ENCODE measurements at places on chromosomes 13 and 19.

GRCh38 chr13:110055089-110055488 is 251.9 kb downstream of the COL4A1 start:
- DNase-seq = no peak

- DNase-seq = no peak
These were observed at the start of gene ELSPBP1 for GRCh38 chr19:47994209-47994802. Gene ELSPBP1, plus strand, starts transcription at chr19:47994632. Its CDS starts 14,036 bp downstream, at chr19:48008668.

- no peak for DNase-seq
These were observed 28.5 kb downstream of the MYCBP2 start for GRCh38 chr13:77298426-77298825.

GRCh38 chr13:50033725-50034124 is 18.5 kb downstream of the KCNRG start:
- peak; percentile 35 for DNase-seq

DNA sequence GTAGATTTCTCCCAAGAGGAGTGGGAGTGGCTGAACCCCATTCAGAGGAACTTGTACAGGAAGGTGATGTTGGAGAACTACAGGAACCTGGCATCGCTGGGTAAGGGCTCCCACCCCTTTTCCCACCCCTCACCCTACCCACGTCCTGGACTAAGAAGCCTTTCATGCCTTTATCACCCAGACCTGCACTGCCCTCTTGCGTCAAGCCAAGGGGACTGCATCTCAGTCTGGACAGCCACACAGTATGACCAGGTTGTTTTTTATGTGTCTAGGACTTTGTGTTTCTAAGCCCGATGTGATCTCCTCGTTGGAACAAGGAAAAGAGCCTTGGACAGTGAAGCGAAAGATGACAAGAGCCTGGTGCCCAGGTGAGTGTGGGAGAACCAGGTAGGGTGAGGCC is 8.8 kb downstream of the ZFP28 start:
- DNase-seq = no peak

GRCh38 chr13:41701676-41702075 is 244.3 kb downstream of the RGCC start:
- no peak for DNase-seq

DNA sequence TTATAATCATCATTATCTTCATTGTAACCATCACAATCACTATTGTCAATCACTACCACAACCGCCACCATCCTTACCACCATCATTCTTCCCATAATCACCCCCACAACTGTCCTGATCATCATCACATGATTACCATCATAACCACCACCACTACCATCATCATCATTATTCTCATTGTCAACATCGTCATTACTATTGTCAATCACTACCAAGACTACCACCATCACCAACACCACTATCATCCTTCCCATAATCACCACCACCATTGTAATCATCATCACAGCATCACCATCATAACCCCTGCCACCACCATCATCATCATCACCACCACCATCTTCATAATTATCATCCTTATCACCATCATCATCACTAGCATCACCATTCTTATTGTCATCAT is 55.2 kb downstream of the MBD3L1 start:
- no peak for DNase-seq

DNA sequence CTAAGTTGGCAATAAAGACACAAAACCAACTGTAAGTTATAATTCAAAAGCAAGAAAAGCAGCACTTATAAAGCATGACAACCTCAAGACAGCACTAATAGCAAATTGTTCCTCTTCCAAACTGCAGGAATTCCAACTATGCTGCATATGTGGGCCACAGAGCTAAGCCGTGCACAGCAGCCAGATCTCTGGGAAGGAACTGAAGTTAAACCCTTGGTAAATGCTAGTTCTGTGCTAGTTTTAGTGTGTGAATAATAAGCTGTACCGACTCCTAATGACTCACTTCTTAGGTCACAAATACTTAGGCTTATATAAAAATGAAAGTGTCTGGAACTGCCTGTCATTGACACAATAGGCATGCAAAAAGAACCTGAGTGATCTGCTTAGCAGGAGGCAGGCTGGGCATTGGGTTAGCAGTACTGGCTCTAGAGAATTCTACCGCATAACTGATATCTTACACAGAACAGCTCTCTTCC is 21.2 kb upstream of the GTF3A start:
- peak; percentile 65 for DNase-seq

- DNase-seq = no peak
These were observed 304.4 kb downstream of the DCLK1 start for GRCh38 chr13:35826626-35827254.

GRCh38 chr13:34216256-34216655 is 398.3 kb downstream of the RFC3 start:
- no peak for DNase-seq

DNA sequence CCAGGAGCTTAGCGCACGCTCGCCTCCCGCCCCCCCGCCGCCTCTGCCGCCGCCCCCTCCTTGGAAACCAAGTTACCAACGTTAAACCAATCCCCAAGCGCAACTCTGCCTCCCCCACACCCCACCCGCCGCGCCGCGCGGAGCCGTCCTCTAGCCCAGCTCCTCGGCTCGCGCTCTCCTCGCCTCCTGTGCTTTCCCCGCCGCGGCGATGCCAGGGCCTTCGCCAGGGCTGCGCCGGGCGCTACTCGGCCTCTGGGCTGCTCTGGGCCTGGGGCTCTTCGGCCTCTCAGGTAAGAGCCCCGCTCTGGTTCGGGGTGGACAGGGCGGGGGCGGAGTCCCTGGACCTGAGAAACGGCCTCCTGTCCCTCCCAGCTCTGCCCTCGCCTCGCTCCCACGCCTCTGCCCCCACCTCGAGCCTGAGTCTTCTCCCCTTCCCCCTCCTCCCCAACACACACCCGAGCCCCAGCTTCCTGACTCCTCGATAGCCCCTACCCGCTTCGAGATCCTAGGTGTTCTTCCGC is at the start of gene ICAM5:
Gene ICAM5 (plus strand): TSS at position 117 of the 521 bp plus-strand sequence. CDS start 92 bp downstream, at position 209.
- no peak for DNase-seq

Data from AG09309 (cell line).